ENCODE measurements at places on chromosomes 5 and 9. TPM values are rescaled to one million over a fixed set of nuclear protein-coding genes. Genes with fewer than 3 reads are reported as not detected.

Gene IRX1
- 25.4 TPM for total RNA-seq

Gene GPR150
- not detected for total RNA-seq

Gene PCDHB3
- total RNA-seq: 19.7 TPM

Gene EGFLAM
- total RNA-seq: 13.7 TPM

Gene SLCO6A1
- total RNA-seq: not detected

Gene PCDHB7
- 6.8 TPM for total RNA-seq

Gene SEPTIN8
- total RNA-seq: 28.7 TPM

Gene CARTPT
- not detected for total RNA-seq

Gene POLK
- total RNA-seq: 51.1 TPM

Gene NUTM2G
- total RNA-seq: not detected

Gene TTC23L
- 4.1 TPM for total RNA-seq

Gene DMRTA1
- total RNA-seq: 0.91 TPM

Gene CSF1R
- total RNA-seq: 8.7 TPM

Gene SPDL1
- 27.4 TPM for total RNA-seq

Gene ORM2
- not detected for total RNA-seq

All from cerebellum (tissue), 4 donors.